ENCODE measurements at places on chromosomes 2 and 18.

- DNase-seq: no peak
Measured at GRCh38 chr2:128003463-128003862, 24.4 kb downstream of the SAP130 start.

GRCh38 chr2:8141079-8141707 is 540.7 kb upstream of the ID2 start:
- DNase-seq: no peak

- DNase-seq: no peak
Measured at GRCh38 chr2:240759459-240759858, 60.6 kb downstream of the KIF1A start.

DNA sequence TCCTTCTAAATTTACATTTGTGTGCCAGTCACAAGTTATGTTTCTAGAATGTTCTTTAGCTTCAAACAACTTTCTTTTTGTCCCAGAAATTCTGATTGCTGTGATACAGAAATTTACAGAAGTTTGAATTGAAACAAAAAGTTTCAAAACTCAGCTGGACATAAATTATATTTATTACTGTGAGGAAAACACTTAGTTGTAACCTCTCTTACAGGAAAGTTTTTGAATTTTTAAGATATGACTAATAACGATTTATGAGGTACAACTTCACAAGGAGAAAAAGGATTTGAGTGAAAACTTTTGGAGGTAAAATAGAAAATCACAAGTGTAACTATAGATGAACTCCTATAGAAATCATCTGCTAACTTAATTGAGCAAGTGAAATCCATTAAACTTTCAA is 205.3 kb downstream of the TMEM247 start:
- DNase-seq: no peak

- no peak for DNase-seq
Measured at GRCh38 chr2:107303964-107304363, 418.0 kb upstream of the ST6GAL2 start.

GRCh38 chr2:105400138-105400540 is 1.3 kb upstream of the FHL2 start:
- DNase-seq: no peak

DNA sequence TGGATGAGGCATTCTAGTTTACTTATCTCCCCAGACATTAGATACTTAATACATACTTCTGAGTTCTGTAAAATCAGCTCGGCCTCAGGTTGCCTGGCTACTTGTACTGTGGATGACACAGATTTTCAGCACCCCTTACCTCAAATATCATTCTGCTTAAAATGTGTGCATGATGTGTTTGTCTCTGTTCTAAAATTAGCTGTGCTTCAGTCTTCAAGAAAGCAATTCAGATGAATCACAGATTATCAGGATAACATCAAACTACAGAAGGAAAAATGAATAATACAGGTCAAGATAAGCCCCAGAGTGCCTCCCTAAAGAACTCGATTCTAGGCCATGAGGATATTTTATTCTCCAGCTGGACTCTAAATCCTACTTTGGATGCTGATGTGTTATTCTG is 21.3 kb upstream of the MAPRE2 start:
- no peak for DNase-seq

- DNase-seq: no peak
Measured at GRCh38 chr2:68805025-68805424, 66.2 kb downstream of the BMP10 start.

DNA sequence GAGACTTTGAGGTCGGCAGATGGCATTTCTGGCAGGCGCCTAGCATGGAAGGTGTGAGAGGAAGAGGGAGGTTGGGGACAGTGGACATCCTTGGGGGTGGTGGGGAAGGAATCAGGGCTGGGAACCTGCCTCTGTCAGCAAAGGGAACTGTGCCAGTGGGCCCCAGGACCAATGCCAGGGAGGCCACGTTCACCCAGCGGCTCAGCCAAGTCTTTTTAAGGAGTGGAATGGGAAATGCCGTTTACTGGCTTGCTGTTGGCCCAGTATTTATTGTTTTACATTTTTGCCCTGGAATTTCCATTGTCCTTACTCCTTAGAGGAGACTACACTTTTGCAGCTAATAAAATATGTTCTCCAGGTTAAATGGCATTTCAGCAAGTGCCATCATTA is 135.2 kb downstream of the MCFD2 start:
- DNase-seq: no peak

GRCh38 chr18:13409997-13410396 is 191.4 kb downstream of the LDLRAD4 start:
- DNase-seq: no peak

Data from epithelial cell of prostate (primary cell).